ENCODE measurements at places on chromosomes 2 and 18.

- no peak for DNase-seq
These were observed 151.5 kb upstream of the MYCN start for GRCh38 chr2:15788830-15789229.

DNA sequence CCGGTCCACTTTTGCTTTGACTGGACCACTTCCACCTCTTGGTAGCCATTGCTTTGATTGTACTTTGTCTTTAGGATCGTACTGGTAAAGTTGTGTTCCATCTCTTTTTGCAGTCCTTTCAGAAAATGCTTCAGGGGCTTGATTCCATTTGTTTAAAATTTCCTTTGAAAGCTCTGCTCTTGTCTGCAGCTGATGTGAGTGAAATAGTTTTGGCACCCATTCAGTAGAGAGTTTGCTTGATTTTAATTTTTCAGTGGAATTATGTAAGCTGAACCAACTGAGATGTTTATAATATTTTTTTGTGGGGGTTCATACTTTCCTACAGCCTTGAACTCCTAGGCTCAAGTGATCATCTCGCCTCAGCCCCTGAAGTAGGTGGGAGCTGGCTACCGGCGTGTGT lies 7.6 kb upstream of the MIB1 start:
- no peak for DNase-seq

DNA sequence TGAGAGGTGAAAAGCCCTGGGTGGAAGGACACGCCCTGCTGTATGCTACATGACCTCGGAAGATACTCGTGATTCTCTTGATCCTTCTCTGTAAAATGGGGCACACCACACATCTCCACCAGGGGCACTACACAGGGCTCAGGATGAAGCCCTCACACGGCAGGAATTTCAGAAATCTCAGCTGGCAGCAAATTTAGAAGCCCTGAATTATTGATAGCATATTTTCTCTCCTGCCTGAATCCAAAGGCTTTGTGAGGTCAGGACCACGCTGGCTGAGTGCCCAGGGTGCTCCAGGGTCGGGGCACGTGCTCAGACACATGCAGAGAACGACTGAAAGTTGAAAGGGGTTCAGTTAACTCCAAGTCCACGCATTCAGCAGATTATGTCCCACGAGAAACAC lies 42.1 kb upstream of the GALR1 start:
- DNase-seq = peak; percentile 80

DNA sequence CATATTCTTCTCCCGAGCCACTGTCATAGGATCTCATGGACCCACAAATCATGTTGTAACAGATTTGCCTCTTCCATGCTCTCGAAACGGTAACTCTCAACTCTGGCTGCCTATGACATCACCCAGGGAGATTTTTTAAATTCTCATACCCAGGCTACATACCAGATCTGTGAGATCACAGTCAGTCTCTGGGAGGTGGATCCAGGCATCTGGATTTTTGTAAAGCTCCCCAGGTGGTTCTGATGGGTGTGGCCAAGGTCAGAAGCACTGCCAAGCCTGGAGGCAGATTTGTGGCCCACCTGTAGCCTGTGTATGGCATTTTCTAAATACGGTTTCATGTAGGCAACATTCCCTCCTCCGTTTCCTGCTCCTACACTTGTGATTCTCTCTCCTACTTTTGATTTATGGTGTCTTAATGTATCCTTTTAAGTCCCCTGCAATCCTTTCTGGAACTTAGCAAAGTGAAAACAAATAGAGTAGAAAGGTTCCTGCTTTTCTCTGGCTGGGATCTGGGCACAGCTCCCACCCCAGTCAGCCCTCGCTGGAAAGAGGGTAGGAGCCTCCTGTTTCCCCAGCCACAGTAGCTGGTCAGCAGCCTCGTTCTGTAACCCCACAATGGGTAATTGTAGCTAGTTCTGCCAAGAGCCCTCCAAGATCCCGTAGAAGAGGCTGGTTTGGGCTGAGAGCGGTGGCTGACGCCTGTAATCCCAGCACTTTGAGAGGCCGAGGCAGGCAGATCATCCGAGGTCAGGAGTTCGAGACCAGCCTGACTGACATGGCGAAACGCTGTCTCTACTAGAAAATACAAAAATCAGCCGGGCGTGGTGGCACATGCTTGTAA lies 96.2 kb downstream of the KLHL29 start:
- DNase-seq = no peak

DNA sequence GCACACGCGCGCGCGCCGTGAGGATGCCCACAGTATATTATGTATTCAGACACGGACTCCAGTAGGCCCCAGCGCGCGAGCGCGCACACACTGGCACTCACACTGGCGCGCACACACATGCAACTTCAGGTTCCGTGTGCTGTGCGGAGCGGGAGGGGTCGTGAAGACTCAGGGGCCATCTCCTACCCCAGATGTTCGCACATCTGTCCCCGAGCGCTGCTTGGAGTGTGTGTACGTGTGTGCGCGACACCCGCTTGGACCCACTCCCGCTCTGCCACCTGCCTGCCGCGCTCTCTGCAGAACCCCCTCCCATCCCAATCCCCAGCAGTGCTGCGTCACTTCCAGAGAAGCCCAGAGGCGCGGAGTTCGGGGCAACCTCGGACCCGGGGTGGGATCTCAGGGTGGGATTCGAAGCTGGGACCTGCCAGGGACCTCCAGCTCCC lies 2.6 kb downstream of the NRP2 start:
- peak; percentile 25 for DNase-seq

DNA sequence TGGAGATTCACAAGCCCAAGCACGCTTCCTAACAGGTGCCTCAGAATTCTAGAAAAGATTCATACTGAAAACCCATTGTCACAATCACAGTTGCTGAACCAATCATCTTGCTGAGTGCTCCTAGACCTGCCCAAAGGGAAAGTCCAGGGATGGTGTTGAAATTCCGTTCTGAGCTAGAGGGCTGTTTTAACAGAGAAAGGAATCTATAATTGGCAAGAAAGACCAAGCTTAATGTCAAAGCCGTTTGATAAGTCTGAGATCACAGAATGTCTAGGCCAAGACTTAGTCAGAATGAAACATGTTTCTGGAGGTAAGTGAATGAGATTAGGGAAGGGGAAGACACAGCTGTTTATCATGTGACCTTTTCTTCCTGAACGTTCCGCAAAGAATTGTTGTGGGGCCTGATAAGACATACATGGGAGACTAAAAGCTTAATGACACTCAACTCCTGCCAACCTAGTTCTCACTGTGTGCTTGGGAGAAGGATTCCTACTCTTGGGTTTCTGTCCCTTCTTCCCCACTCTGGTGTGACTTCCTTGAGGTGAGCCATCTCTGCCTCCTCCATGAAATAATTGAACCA lies 27.5 kb downstream of the PMAIP1 start:
- peak; percentile 47 for DNase-seq

- no peak for DNase-seq
These were observed 217.1 kb downstream of the ZNF521 start for GRCh38 chr18:25134861-25135260.

- no peak for DNase-seq
These were observed 3.4 kb downstream of the C2orf69 start for GRCh38 chr2:199914372-199914958.

DNA sequence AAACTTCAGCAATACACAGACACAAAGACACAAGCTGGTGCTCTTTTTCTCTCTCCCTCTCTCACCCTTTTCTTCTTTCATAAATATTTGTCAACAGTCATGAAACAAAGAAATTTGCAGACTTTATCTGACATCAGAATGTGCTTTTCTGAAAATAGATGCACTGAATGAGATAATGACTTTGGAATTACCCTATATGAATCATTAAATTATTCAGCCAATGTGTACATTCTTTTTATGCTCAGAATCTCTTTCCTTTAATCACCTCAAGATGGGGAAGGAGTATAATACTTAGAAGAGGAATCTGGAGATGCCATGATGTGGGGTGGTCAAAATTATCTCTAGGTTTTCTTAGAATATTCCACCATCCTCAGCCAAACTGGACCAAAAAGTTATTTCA lies 289.9 kb downstream of the LRRTM1 start:
- DNase-seq = no peak

GRCh38 chr2:174703430-174703829 lies 60.8 kb downstream of the CHRNA1 start:
- DNase-seq = no peak

GRCh38 chr18:38386146-38386545 lies 820.5 kb upstream of the CELF4 start:
- DNase-seq = no peak

DNA sequence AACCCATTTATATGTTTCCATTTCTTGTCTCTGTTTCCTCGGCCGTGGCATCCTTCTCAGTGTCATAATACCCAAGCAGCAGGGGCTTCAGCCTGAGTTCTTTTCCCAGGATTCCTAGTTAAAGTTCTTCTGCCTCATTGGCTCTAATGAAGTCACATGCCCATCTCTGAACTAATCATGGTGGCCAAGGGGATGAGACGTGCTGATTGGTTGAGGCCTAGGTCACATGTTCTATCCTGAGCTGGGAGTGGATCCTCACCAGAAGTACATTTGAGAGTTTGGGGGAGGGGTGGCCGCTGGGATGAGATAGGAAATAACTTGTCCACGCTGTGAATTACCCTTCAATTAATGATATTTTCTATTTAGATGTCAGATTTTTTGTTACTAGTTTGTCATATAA lies 3.8 kb upstream of the UGT1A5 start:
- DNase-seq = no peak

GRCh38 chr2:66494708-66495107 lies 59.8 kb downstream of the MEIS1 start:
- peak; percentile 51 for DNase-seq

DNA sequence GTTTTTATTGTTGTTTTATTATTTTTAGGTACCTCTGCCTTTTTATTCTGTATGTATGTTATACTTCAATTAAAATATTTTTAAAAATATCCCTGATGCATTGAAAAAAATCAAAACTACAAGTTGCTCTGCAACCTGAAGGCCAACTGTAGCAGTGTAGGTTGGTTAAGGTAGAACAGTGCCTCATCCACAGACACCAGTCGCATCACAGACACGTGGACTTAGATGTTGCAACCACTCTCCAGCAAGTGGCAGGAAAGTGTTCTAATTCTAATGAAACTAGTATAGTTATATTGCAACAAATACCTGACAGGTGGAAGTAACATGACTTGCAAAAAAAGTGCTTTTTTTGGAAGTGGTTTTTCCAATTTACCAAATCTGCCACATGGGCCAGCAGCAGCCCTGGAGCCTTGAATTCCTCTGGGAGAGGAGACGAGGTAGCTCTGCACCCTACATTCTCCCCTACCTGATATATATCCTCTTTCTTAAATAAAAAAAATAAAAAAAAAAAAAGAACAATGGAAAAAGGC lies 28.4 kb upstream of the SLC3A1 start:
- no peak for DNase-seq

DNA sequence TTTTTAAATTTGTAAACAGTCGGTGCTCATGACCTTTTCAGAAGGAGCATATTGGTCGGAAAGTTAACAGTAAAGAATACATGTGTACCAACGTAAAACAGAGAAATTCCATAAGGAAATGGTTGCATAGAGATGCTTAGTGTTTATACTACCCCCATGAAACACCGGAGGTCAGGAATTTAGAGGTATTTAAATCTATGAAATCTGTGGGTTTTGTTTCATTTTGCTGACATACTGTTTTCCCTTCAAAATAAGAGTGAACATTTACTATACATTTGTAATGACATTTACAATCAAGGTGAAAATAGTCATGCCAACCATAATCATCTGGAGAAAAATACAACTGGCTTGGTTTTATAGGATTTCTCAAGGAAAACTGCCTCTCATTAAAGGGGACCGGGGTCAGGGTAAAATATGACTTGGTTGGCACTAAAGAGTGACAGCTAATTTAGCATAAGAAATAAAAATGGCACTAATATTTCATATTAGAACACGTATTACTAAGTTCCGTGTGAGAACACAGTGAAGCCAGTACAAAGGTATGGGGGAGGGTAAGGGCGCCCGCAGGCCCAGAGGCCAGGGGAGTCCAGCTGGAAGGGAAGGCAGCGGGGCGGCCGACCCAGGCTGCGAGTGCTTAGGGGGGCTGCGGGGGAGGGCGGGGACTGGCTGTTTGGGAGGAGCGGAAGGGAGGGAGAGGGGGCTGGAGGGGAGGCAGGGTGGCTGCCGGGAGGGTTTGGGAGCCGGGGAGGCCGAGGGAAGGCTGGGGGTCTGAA lies 1.1 kb upstream of the RNU4ATAC start:
- DNase-seq = no peak

DNA sequence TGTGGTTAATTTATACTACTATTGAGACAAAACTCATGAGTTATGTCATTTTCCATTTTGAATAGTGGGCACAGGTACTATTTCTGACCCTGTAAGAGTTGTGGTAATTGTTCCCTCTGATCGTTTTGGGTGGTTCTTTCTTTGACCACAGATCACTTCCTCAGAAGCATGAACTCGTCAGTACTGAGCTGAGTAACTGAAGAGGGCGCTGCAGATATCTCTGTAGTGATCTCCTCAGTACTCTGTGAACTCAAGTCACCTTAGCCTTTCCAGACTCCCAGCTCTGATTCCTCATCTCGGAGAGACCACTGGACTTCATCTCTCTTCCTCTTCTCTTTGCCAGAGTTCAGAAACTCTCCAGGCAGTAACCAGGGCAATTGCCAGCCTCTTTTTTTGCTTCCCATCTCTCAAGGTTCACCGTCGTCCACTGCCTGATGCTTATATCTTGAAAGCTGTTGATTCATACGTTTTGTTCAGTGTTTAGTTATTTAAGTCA lies 9.4 kb upstream of the IL1RL1 start:
- DNase-seq = peak; percentile 66

GRCh38 chr2:84914334-84914733 lies 8.9 kb downstream of the TMSB10 start:
- DNase-seq = no peak

DNA sequence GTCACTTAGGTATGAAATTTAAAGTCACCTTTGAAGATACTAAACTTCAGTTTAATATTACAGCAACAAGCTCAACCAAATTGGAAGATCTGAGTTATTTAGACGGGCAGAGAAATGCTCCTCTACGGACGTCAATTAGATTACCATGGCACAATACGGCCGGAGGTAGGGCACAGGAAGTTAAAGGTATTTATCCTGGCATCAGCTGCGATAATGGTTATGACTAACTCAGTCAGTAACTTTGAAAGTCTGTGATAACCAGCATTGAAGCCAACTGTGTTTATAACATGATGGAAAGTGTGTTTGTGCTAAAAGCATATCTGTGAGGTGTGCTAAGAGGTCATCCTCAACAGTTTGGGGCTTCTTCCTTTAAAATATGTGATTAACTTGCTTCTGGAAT lies 117.3 kb downstream of the WDSUB1 start:
- DNase-seq = no peak

DNA sequence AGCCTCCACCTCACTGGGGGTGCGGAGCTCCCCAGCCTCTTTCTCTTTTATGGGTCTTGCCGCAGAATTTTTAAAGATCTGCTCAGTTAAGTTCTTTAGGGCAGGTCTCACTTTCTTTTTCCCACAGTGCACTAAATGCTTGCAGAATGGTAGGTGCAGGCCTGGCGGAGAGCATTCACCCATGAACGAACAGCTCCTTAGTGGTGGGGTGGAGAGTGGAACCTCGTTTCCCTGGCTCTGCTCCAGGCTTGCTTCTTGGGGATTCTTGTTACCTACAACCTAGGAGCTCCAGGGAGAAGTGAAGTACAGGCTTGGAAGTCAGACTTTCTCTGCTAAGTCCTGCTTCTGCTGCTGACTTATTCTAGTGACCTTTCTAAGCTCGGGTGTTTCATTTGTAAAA lies 70.3 kb upstream of the PXDN start:
- no peak for DNase-seq

- no peak for DNase-seq
These were observed 40.6 kb downstream of the TAF1B start for GRCh38 chr2:9883897-9884296.

Data from inflammatory macrophage treated with lipopolysaccharide for 1 hour (primary cell).